ENCODE measurements at places on chromosomes 3 and 15. TPM values are rescaled to one million over a fixed set of nuclear protein-coding genes. Genes with fewer than 3 reads are reported as not detected.

GP9 gene
- total RNA-seq: not detected

RTP4 gene
- 2.8 TPM for total RNA-seq

HYAL1 gene
- 0.90 TPM for total RNA-seq

GOLGA8G gene
- not detected for total RNA-seq

SMCO1 gene
- not detected for total RNA-seq

CACNA1D gene
- total RNA-seq: 1.9 TPM

DNAH12 gene
- 0.09 TPM for total RNA-seq

GCSAM gene
- total RNA-seq: not detected

LRRC31 gene
- total RNA-seq: not detected

FRMD5 gene
- total RNA-seq: 16.3 TPM

PIGZ gene
- 1.9 TPM for total RNA-seq

GOLGA6L10 gene
- 0.49 TPM for total RNA-seq

ANKUB1 gene
- not detected for total RNA-seq

AGBL1 gene
- not detected for total RNA-seq

All from fibroblast of the aortic adventitia (primary cell).